ENCODE measurements at places on chromosomes 11 and 22.

DNA sequence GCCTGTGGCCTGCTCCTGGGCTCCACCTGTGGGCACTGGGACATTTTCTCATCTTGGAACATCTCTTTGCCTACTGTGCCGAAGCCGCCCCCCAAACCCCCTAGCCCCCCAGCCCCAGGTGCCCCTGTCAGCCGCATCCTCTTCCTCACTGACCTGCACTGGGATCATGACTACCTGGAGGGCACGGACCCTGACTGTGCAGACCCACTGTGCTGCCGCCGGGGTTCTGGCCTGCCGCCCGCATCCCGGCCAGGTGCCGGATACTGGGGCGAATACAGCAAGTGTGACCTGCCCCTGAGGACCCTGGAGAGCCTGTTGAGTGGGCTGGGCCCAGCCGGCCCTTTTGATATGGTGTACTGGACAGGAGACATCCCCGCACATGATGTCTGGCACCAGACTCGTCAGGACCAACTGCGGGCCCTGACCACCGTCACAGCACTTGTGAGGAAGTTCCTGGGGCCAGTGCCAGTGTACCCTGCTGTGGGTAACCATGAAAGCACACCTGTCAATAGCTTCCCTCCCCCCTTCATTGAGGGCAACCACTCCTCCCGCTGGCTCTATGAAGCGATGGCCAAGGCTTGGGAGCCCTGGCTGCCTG, 1.4 kb downstream of the SMPD1 start:
- no peak for DNase-seq

GRCh38 chr22:50722716-50723428, 15.1 kb upstream of the ACR start:
- no peak for DNase-seq

DNA sequence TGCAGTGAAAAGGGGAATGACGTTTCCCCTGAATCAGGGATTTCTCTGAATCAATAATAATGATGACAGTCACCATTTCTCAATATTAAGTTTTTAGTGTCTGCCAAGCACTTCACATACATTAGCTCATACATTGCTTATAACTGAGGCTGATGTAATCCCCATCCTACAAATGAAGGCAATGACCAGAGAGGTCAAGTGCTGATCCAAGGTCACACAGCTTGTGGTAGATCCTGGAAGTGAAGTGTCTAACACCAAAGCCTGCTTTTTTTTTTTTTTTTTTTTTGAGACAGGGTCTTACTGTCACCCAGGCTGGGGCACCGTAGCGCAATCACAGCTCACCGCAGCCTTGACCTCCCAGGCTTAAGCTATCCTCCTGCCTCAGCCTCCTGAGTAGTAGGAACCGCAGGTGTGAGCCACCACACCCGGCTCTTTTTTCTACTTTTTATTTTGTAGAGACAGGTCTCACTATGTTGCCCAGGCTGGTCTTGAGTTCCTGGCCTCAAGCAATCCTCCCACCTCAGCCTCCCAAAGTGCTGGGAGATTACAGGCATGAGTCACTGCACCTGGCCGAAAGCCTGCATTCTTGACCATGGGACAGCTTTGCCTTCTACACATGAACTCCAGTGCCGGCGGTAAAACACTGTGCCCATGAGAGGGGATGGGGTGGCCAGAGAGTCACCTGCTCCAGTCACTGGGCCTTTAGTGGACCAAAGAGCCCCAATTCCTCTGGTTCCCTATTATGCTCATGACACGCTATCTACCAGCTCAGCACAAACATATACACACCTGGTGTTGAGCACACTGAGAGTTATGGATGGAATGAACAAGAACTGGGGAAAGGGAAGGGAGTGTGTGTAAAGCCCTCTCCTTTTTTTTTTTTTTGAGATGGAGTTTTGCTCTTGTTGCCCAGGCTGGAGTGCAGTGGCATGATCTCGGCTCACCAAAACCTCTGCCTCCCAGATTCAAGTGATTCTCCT, 17.4 kb downstream of the ARHGAP1 start:
- DNase-seq = no peak

DNA sequence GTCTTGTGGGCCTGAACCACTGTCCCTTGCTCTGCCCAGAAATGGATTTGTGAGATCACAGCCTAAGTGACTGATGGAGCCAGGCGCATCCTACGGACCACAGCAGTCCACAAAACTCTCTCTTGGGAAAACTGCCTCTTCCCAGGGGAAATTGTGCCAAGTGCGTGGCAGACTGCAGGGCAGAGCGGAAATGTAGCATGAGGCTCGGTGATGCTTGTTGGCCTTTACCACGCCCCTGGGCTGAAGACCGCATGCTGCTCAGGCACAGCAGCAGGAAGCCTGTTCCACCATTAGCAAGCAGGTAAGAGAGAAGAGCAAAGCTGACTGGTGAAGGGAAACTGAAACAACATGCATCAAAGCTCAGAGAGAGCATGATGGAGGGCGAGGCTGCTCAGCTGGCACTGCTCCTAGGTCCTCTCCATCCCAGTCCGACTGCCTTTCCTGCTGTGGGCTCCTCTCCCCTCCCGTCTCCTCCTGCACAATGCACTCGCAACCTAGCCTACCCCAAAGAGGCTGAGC, 26.5 kb upstream of the SCARF2 start:
- DNase-seq = peak; percentile 20

DNA sequence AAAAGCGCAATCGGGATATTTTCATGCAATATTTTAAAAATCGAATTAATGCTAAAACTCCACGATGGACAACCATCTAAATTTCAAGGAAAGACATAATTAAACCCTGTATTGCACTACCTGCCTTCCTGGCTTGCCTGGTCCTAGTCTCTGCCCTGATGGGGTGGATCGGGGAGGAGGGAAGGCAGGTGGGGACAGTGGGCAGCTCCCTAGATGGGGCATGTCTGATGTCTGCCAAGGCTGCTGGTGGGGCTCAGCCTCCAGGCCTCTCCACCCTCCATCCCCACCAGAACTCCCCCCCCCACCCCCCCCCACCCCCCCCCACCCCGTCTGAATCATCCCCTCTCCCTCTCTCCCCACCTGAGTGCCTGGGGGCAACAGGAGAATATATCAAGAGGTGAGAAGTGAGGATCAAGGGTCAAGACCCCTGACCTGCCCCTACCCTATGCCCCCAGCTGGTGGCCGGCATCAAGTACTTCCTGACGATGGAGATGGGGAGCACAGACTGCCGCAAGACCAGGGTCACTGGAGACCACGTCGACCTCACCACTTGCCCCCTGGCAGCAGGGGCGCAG, 650 bp downstream of the CST6 start:
- DNase-seq = no peak

DNA sequence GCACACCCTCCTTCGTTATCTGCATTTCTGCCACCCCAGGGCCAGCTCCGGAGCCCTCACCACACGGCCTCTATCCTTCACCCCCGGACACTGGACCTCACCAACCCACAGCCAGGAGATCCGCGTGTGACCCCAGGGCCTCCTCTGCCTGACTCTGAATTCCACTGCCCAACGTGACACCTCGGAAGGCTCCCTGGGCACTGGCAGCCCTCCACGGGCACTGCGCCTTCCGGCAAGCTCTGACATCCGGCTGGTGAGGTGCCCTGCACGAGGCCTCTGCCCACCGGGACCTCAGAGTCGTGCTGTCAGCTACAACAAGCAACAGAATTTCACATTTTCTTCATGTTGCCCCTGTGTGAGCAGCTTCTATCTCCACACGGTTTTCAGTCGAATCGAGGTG, 148.3 kb downstream of the CRYBB2 start:
- DNase-seq = no peak

DNA sequence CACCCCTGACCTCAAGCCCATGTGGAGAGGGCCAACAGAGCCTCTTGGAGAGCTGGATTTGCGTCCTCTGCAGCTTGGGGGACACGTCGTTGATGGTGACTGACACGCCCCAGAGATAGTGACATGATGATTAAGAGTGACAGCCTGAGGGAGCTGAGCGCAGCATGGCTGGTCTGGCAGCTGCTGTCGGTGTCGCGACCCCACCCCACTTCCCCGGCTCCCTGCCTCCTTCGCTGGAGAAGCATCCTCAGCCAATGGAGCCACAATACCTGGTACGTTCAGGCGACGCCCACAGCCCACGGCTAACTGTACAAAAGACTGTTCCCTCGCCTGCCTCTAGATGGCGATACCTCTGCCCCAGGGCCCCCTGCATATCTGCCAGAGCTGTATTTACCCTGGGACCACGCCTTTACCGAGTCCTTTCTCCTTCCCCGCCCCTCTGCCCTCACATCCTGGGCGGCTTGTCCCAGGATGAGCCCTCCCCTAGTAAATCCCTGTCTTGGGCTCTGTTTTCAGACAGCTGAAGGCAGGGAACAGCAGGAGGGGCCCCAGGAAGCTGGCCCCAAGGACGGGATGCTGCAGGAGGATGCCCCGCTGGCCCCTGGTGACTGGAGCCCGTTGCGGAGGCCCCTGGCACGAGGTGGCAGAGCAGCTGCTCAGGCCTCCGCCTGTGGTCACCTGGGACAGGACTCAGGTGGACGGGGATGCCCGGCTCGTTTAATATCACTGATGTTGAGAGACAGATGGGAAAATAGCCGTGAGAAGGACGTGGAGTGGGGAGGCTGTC, 90.6 kb downstream of the RPS6KA4 start:
- peak; percentile 24 for DNase-seq

GRCh38 chr11:60059521-60060240, 3.2 kb downstream of the MS4A3 start:
- no peak for DNase-seq

DNA sequence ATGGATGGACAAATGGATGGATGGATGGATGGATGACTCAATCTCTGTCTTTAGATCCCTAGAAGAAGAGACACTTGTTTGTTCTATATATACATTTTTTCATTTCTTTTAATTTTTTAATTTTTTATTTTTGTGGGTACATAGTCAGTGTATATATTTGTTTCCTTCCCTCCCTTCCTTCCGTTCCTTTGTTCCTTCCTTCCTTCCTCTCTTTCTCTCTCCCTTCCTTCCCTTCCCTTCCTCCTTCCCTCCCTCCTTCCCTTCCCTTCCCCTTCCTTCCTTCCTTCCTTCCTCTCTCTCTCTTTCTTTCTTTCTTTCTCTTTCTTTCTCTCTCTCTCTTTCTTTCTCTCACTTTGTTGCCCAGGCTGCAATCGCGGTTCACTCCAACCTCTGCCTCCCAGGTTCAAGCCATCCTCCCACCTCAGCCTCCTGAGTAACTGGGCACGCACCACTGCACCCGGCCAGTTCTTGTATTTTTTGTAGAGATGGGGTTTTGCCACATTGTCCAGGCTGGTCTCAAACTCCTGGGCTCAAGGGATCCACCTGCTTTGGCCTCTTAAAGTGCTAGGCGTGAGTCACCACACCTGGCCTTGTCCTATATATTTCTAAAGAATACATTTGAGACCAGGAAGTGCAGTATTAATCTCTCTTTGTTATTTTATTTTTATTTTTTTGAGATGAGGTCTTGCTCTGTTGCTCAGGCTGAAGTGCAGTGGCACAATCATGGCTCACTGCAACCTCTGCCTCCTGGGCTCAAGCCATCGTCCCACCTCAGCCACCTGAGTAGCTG, 42.5 kb upstream of the AQP11 start:
- DNase-seq = no peak

DNA sequence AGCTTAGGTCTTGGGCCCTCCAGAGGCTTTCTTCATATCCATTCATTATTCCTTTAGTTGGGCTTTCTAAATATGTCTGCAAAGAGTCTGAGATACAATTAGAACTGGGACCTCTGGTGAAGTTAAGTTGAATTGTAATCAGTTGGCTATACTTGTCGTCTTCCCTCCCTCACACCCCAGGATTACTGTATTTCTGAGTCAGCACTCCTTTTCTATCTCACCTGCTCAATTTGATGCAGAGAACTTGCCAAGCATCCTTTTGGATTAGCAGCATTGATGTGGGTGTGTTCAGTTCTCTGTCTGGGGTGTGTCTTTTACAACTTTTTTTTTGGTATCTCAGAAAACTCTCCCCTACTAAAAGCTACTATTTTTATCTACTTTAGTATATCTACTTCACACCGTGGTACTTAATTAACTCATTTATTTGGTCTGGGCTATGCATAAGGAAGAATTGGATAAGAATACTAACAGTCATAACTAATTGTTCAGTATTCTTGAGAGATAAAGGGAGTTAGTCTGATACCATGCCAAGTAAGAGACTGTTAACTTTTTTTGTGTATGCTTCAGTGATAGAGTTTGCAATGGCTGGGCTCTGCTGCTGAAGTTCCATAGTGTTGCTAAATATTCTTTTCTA, 15.1 kb downstream of the CTNND1 start:
- no peak for DNase-seq

DNA sequence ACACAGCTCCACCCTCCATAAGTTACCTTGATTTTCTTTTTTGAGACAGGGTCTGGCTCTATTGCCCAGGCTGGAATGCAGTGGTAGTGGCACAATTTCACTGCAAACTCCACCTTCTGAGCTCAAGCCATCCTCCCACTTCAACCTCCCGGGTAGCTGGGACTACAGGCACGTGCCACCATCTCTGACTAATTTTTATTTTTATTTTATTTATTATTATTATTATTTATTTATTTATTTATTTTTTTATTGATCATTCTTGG, 9.6 kb downstream of the RPS3 start:
- DNase-seq = no peak

DNA sequence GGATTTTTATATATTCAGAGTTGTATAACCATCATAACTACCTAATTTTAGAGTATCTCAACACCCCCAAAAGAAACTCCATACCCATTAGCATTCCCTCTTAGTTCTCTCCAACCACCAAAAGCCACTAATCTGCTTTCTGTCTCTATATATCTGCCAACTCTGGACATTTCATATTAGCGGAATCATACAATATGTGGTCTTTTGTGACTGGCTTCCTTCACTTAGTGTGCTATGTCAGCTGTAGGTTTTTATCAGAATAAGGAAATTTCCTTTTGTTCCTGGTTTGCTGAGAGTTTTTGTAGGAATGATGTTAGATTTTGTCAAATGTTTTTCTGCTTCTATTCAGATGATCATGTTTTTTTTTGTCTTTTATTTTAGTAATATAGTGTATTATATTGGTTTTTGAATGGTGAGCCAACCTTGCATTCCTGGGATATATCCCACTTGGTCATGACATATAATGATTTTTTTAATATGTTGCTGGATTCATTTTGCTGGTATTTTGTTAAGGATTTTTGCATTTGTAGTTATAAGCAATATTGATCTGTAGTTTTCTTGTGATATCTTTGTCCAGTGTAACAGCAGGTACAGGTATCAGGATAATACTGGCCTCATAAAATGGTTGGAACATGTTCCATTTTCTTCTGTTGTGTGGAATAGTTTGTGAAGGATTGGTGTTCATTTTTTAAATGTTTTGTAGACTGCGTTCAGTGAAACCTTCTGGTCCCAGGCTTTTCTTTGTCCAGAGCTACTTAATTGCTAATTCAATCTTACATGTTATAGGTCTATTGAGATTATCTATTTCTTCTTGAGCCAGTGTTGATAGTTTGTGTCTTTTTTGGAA, 16.8 kb downstream of the DGCR8 start:
- DNase-seq = no peak

DNA sequence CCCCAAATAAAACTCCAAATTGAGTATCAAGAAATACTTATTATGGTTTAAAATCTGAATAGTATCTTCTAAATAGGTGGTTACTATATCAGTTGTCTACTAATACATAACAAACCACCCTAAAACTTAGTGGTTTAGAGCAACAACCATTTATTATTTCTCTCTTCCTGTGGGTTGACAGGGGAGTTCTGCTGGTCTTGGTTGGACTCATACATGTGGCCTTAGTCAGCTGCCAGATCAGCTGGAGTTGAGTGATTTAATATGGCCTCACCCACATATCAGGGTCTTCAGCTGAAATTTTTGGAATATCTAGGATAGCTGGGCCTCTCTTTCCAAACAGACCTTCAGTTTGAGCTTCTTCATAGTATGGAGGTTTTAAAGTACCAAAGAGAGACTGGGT, 34.5 kb downstream of the C11orf65 start:
- DNase-seq = no peak

Data from stimulated activated CD4-positive, alpha-beta T cell treated with anti-CD3 and anti-CD28 coated beads, TNF-alpha, amount 100 ng/mL, for 1 hour (primary cell).